Stimulated activated CD8-positive, alpha-beta memory T cell treated with anti-CD3 and anti-CD28 coated beads, Interleukin-15, amount 100 ng/mL, for 24 hours (primary cell): ENCODE measurements at places on chromosomes 6 and 20.

DNA sequence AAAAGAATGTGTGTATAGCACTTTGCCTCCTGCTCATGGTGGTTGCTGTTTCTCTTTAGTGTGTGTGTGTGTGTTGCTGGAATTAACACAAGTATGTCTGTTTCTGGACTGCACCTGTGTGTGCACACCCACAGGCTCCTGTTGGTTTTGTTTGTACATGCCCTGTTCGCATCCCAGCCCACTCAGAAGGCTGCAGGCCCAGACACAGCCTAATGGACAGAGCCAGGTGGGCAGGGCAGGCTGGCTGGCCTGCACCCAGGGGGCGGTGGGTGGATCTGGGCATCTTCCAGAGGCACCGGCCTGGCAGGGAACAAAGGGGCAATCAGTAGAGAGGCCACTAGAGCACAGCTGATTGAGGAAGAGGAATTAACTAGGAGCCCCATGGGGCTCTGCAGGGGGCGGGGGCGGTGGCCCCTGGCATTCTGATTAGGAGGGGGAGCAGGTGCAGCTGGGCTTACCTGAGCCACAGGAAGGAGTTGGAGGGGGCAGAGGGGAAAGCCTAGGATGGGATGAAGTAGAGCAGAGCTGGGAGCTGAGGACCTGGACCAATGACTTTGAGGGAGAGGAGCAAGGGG, 21.9 kb downstream of the CD40 start:
- DNase-seq, result no peak

DNA sequence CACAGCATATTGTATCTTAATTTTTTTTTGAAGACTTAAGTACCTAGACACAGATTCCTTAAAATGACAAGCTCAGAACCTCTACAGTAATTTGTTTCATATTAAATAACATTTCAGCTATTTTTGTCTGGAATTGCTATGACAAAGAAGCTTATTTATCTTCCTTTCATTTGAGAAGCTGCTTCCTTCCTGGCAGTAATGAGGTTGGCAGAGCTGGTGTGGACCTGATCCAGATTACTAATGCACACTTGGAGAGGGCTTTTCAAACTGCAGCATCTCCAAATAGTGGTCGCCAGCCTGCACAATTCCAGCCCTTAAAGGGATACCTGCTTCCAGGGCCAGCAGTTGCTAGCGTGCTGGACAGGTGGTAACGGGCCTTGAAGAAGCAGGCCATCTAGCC, 12.1 kb downstream of the PTCHD4 start:
- no peak for DNase-seq

GRCh38 chr6:125821825-125822281, 31.1 kb downstream of the NCOA7 start:
- DNase-seq, result no peak

DNA sequence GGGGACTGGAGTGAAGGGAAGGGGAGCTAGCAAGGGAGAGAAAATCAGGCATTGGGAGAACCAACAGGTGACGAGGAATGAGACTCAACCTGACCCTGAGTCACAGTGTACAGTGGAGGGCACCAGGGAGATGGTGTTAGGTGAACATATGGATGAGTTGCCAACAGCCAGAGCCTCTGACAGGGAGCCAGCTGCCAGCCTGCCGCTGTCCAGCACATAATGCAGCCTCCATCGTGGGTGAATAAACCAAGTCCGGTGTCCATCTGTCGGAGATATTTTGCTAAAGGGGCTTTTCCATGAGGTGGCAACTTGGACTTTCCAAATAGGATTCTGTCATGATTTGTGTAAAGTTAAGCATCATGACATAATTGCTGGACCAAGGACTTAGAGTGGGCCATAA, 88.1 kb downstream of the CDH4 start:
- DNase-seq, result no peak

DNA sequence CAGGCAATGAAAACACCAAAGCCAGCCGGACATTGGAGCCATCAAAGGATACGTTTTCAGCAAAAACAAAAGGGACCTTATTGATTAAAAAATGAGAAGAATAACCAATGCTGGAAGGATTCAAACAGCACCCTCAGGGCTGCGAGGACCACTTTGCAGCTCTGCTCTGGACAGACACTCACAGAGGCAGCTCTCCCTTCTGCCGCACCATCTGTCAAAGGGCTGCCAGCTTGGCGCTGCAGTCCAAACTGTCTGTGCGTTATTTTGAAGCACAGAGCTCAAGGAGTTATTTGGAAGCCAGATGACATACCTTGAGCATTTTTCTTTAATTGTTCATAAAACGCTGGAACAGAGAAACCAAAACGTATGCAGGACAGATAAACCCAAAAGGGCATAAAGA, 85.2 kb downstream of the KIF16B start:
- no peak for DNase-seq

DNA sequence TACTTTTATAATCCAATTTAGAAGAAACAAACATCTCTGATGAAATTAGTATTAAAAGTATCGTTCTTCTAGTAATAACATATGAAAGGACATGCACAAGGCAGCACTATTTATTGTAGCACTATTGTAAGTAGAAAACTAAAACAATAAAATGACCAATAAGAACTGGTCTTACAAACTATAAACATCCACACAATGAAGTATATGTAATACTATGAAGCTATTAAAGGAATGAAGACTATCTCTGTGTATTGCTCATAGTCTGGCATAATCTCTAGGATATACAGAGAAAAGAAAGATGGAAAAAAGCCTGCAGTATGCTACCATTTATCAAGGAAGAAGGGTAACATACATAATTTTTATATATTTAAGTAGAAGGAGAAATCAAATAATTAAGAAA, 16.7 kb downstream of the LCA5 start:
- no peak for DNase-seq

- no peak for DNase-seq
Measured at GRCh38 chr6:22279427-22279826, 17.4 kb downstream of the PRL start.

DNA sequence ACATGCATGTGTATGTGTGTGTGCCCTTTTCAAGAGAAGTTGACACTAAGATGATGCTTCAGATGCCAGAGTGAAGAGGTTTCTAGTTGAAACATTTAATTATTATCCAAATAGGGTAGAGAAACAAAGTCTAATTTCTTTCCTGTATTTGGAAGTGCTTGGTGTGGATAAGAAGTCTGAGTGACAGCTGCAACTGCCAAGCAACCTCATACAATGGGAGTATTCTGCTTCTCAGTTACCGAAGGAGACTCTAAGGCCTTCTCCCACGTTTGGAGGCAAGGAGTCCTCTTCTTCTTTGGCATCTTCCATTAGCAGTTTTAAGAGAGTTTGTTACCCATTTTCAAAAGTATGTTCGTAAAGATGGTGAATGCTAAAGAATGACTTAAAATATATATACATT, 82.4 kb downstream of the HDGFL1 start:
- no peak for DNase-seq

DNA sequence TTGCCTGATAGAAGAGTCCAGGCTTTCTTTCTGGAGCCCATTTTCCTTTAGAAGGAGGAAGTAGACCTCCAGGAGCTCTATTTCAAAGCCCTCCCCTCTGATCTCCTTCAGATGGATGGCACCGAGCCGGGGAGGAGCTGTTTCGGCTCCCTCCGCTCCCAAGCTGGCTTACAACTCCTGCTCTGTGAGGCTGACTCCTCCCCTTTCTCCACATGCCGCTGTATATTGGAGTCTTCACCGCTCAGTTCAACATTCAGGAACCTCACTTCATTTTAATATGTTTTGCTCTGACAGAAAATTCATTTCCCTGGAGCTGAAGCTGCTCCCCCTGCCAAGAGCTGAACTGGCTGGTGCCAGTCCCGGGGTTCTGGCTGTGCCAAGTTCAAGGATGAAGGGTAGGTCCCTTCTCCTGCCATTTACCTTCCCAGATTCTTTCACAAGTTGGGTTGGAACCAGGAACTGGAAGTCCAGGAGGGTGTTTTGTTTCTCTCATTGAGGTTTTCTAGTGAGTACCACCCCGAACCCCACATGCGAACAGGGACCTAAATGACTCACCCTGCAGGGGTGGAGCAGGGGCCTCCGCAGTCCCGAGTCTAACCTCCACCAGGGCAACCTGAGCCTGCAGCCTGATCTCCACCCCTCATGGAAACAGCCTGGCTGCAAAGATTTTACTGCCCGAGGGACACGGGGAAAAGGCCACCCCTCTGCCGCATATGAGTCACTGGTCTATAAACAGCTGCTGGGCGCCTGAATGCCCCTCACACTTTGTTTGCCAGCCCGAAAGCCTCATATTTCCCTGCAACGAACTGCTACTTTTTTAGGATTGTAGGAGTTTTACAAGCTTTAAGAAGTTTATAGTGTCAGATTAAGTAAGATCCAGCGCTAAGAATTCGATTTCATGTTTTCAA, 68.6 kb upstream of the FOXA2 start:
- no peak for DNase-seq

GRCh38 chr6:167960579-167960978, 36.9 kb upstream of the KIF25 start:
- no peak for DNase-seq

DNA sequence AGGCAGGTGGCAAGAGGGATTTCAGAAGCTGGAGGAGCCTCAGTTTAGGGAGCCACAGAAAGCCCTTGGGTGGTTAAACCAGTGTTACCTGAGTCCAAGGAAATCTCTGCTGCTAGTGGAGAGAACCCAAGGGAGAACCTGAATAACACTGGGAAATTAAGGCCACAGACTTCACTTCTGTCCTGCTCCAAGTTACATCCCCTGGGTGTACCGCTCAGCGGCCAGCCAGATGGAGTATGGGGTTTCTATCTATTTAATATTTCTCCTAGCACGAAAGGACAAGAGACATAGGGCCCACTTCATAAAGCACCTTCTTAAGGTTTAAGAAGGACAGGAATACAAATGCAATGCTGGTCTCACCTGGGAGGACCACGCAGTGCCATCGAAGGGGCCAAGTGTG, 5.8 kb upstream of the CNKSR3 start:
- DNase-seq, result no peak

DNA sequence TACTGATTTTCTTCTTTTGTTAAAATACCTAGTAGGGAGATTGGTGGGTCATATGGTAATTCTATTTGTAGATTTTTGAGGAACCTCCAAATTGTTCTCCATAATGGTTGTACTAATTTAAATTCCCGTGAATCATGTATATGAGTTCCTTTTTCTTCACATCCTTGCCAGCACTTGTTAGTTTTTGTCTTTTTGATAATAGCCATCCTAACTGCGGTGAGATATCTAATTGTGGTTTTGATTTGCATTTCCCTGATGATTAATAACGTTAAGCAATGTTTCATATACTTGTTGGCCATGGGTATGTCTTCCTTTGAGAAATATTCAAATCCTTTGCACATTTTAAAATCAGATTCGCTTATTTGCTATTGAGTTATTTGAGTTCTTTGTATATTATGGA, 110.9 kb downstream of the JAG1 start:
- no peak for DNase-seq

DNA sequence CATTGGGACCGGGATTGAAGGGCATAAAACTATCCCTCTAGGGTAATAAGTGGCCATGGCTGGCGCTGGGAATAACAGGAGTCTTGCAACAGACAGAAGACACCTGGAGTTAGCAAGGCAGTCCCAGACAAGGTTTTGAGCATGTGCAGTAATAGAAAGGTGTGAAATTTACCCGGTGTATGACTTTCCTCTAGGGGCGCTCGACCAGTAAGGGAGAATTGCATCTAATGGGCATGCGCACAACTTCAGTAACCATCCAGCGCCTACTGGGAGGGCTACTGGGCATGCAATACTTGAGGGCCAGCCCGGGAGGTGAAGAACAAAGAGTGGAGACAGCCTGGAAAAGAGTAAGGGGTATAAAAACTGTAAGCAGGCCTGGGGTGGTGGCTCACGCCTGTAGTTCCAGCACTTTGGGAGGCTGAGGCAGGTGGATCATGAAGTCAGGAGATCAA, 32.7 kb downstream of the SERPINB6 start:
- no peak for DNase-seq

DNA sequence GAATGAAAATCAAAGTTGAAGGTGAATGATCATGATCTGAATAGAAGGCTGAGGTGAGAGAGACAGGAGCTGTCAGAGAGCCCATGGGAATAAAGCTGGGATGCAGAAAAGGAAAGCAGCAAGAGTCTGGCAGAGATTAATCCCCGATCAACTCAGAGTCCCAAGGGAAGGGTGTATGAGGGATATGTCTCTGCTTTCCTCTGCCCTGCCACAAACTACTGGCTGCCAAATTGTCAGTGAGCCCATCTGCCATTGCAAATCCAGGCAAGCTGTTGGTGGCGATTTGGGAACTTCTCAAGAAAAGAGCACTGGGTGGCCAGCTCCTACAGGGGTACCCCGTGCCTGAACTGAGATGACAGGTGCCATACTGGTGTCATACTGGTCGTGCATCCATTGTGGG, 705.5 kb upstream of the MAN1A1 start:
- no peak for DNase-seq

DNA sequence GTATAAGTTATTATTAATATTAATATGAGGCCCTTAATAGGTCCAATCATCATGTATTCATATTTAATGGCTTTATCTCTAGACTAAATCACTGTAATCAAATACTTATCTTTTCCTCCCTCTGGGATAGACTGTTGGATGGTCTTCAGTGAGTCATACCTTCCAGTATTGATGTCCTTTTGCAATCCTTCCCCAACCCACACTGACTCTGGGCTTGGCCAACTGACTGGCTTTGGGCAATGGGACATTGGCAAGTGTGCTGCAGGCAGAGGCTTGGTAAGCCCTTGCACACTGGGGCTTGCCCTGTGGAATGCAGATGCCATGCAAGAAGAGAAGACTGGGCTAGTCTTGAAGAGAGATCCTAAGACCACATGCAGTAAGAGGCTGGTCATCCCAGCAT, 136.6 kb downstream of the CCDC170 start:
- DNase-seq, result no peak

DNA sequence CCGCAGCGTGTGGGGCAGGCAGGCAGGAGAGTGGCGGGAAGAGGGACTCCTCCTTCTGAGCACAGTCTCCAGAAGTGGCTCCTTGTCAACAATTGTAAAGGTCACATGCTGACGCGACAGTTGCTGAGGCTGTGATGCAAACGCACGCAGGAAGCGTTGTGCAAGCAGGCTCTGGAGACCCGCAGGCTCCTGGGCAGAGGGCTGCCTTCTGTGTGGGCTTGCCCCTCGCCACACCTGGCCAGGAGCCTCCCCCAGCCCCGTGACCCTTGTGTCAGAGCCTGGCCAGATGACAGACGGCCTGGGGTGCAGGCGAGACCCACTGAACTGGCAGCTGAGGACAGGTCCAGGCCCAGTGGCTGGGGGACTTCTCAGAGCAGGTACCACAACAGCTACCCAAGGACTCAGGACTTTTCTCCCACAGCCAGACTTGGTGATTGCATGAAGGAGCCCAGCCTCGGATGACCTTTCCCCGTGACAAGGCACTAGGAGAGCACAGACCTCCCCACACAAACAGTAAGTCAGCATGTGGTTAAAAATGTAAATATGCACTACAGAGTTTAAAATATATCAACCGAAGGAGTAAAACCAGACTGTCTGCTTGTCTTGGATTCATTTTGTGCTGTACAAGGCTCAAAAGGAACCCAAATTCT, 222.1 kb upstream of the RREB1 start:
- DNase-seq, result no peak

DNA sequence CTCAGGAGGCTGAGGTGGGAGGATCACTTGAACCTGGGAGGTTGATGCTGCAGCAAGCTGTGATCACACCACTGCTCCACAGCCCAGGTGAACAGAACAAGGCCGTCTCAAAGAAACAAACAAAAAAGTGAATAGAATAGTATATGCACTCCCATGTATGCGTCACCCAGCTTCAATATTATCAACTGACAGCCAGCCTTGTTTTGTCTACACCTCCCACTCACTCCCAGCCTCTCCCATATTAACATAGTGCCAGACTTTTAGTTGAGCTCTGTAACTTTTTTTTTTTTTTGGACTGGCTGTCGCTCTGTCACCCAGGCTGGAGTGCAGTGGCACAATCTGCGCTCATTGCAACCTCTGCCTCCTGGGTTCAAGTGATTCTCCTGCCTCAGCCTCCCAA, 18.1 kb upstream of the ILRUN start:
- DNase-seq, result no peak

GRCh38 chr6:150905769-150906168, 40.3 kb downstream of the MTHFD1L start:
- DNase-seq, result no peak
